Cardiac fibroblast (primary cell): ENCODE measurements at places on chromosomes 16 and 17.

- no peak for DNase-seq
These were observed 40.7 kb upstream of the GPR139 start for GRCh38 chr16:20114356-20114755.

- peak; percentile 9 for DNase-seq
These were observed 32.1 kb upstream of the PRKCB start for GRCh38 chr16:23803591-23804123.

GRCh38 chr17:7961421-7961820 lies 29.4 kb downstream of the CNTROB start:
- DNase-seq: no peak

- no peak for DNase-seq
These were observed 9.0 kb downstream of the TMEM11 start for GRCh38 chr17:21204935-21205334.

DNA sequence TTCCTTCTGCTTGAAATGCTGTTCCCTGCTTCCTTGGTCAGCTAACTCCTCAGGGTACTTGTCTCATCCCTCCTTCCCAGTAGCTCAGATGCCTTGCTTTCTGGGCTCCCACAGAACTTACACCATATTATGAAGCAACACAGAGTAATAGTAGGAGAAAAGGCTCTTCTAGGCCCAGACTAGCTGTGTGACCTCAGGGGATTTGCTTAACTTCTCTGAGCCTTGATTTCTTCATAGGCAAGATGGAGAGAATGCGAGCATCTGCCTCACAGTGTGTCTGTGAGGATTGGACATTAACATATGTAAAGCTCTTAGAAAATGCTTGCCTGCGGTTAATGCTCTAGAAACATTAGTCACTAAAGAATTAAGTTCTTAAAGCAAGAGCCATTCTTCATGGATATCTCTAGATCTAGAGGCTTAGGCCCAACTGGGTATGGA lies 22.3 kb upstream of the PECAM1 start:
- peak; percentile 24 for DNase-seq

GRCh38 chr16:1861730-1862129 lies 10.2 kb downstream of the MEIOB start:
- no peak for DNase-seq

GRCh38 chr17:28744972-28745785 lies 1.4 kb downstream of the TRAF4 start:
- peak; percentile 59 for DNase-seq

DNA sequence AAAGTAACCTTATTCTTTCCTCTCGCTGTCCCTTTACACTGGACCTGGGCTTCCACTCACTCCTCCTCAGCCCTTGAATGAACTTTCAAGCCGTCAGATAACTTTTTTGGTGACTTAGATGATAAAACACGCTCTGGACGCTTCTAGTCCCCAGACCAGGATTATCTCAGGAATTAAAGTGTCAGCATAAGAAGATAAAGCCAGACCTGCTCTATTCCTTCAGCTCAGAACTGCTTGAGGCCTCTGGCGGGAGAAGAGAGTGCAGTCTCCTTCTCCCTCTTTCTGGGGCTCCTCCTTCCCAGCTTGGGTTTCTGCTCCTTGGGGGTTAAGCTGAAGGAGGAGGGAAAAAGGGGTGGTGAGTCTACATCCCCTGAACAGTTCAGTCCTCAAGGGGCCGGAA lies 6.6 kb downstream of the LPO start:
- DNase-seq: no peak

- DNase-seq: no peak
These were observed 16.7 kb upstream of the ZNHIT3 start for GRCh38 chr17:36469733-36470132.
